Neural cell (in vitro differentiated cells): ENCODE measurements at places on chromosomes 7 and 10. TPM values are rescaled to one million over a fixed set of nuclear protein-coding genes. Genes with fewer than 3 reads are reported as not detected.

The SFTPA1 gene
- polyA plus RNA-seq, result not detected in 2 replicates

The SFRP4 gene
- polyA plus RNA-seq, result not detected in 2 replicates

The CCL24 gene
- polyA plus RNA-seq, result not detected in 2 replicates

The GPR26 gene
- polyA plus RNA-seq, result 8.0 and 8.1 TPM in 2 replicates

The BICC1 gene
- 7.6 and 10.8 TPM in 2 replicates for polyA plus RNA-seq

The STEAP4 gene
- polyA plus RNA-seq, result not detected in 2 replicates

The SRRM3 gene
- polyA plus RNA-seq, result 34.9 and 36.3 TPM in 2 replicates

The LIPJ gene
- polyA plus RNA-seq, result 0.15 and 0.16 TPM in 2 replicates

The MLXIPL gene
- 1.8 TPM in 1 of 2 replicates, not detected in the other for polyA plus RNA-seq

The TAS2R41 gene
- not detected in 2 replicates for polyA plus RNA-seq

The PAOX gene
- polyA plus RNA-seq, result 2.2 and 3.0 TPM in 2 replicates

The FGFR2 gene
- 14.8 and 15.7 TPM in 2 replicates for polyA plus RNA-seq

The EGR2 gene
- polyA plus RNA-seq, result 0.46 and 1.7 TPM in 2 replicates

The SBDS gene
- polyA plus RNA-seq, result 81.4 and 91.1 TPM in 2 replicates

The CHST15 gene
- 0.78 and 0.79 TPM in 2 replicates for polyA plus RNA-seq

The LIPK gene
- polyA plus RNA-seq, result not detected in 2 replicates

The LRCH4 gene
- polyA plus RNA-seq, result 17.2 and 25.1 TPM in 2 replicates

The PTN gene
- 14.1 and 19.5 TPM in 2 replicates for polyA plus RNA-seq

The PAX4 gene
- not detected in 2 replicates for polyA plus RNA-seq

The TRIM73 gene
- 15.2 and 21.0 TPM in 2 replicates for polyA plus RNA-seq

The GJD4 gene
- polyA plus RNA-seq, result not detected in 2 replicates

The CHN2 gene
- 132 and 136 TPM in 2 replicates for polyA plus RNA-seq

The PARD3 gene
- 10.4 and 12.4 TPM in 2 replicates for polyA plus RNA-seq

The CCDC136 gene
- 41.3 and 42.5 TPM in 2 replicates for polyA plus RNA-seq
